Daoy (cell line): ENCODE measurements at places on chromosomes 7 and 10. TPM values are rescaled to one million over a fixed set of nuclear protein-coding genes. Genes with fewer than 3 reads are reported as not detected.

GRCh38 chr7:107982042-107982840 lies 20.7 kb downstream of the LAMB1 start:
- DNase-seq, result no peak

DNA sequence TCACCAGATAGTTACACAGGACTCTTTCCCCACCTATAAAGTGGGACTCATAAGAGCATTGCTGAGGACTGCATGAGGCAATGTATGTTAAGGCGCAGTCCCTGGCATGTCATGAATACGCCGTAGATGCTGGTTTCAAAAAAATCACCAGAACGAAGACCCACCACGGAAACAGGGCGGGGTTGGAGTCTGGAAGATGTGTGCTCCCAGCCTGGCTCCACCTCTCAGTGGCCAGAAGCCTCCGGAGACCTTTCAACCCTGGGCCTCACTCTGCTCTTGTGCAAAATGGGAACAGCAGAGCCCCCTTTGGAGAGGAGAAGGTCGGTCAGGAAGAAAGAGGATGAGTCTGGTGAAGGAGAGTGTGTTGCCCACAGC lies 12.4 kb upstream of the ZMIZ1 start:
- no peak for DNase-seq

DNA sequence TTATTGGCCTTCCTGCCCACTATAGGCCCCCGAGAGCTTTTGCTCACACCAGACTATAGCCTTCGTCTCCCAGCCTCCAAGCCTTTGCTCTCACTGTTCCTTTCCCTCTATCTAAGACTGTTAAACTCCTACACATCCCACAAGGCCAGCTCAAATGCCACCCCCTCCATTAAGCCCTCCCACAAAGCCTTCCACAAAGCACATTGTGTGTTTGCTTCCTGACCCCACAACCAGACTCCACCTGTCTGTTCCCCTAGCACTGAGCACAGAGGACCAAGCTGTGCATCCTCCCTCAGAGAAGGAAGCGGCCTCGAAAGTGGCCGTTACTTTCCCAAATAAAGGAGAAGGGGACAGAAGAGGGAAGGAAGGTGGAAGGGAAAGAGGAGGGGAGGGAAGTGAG lies 1.3 kb downstream of the LOXL4 start:
- DNase-seq, result peak; percentile 34

The TACC2 gene
- 10.1 and 15.7 TPM in 2 replicates for total RNA-seq

- no peak for DNase-seq
Observed at GRCh38 chr10:102375867-102376266, 19.6 kb upstream of the NFKB2 start.

GRCh38 chr7:129643550-129644170 lies 32.1 kb downstream of the NRF1 start:
- DNase-seq, result no peak

DNA sequence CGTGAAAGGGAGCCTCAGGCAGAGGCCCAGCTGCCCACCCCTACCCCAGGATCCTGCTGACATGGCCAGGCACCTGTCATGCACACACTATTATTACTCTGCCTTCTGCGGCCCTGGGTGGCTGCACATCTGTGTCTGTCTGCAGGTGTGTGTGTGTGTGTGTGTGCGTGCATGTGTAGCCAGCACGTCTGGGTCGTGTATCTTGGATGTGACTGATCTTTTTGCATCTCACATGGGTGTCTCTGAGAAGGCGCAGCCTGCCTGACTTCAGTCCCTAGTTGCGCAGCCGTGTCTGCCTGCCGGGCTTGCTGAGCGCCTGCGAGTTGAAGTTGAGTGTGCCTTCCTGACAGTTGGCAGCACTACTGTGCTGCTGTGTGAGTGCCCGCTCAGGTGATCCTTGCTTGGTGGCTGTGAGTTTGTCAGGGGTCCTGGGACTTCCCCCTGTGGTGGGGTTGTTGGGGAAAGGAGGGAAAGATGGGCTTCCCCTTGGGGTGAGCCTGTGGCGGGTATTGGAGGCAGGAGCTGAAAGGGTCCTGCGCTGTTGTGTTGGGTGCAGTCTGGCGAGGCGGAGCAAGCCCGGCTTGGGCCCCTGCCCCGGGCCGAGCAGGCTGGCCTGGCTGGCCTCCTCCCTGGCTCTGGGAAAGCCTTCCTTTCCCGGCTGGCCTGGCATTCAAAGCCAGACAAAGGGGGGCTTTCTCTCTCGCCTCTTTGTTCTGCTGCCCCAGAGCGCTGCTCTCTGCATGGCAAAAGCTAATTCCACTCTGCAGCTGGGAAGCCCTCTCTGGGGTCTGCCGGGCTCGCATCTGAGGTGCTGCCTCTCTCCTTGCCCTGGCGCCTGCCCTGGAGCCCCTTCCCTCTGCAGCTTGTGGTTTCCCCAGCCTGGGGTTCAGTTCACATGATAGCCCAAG lies 4.9 kb downstream of the TRIM8 start:
- no peak for DNase-seq

The ARPC1B gene
- 377 and 446 TPM in 2 replicates for total RNA-seq

The WASL gene
- total RNA-seq, result 11.0 and 12.7 TPM in 2 replicates

GRCh38 chr7:125529249-125529648 lies 599.6 kb upstream of the POT1 start:
- DNase-seq, result no peak

DNA sequence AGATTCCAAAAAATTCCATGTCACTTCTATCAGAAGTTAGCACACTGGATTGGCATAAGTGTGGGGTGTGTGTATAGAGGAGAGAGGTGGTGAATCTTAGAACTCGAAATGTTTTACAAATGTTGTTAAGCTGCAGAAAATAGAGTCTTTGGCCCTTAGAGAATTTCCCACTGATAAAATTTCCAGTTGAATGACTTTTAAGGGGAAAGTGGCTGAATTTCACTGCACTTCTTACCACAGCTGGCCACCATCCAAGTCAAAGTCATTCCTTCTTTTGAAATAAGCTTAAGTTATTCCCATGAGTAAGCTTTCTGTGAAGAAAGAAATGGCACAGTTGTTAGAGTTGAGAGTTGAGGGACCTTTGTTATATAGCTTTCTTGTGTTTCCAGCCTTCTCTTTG lies 13.9 kb downstream of the VCL start:
- peak; percentile 66 for DNase-seq

GRCh38 chr7:64890761-64891362 lies 12.2 kb upstream of the ZNF273 start:
- no peak for DNase-seq

- no peak for DNase-seq
Observed at GRCh38 chr7:130263130-130263529, 3.5 kb upstream of the CPA2 start.

- DNase-seq, result no peak
Observed at GRCh38 chr10:96188421-96188820, 58.3 kb downstream of the ZNF518A start.

- peak; percentile 39 for DNase-seq
Observed at GRCh38 chr10:131961777-131962662, 19.7 kb downstream of the BNIP3 start.

GRCh38 chr7:138890499-138891445 lies 90.4 kb downstream of the KIAA1549 start:
- peak; percentile 82 for DNase-seq

The TFR2 gene
- 2.4 and 4.6 TPM in 2 replicates for total RNA-seq

The HOGA1 gene
- not detected in 2 replicates for total RNA-seq

DNA sequence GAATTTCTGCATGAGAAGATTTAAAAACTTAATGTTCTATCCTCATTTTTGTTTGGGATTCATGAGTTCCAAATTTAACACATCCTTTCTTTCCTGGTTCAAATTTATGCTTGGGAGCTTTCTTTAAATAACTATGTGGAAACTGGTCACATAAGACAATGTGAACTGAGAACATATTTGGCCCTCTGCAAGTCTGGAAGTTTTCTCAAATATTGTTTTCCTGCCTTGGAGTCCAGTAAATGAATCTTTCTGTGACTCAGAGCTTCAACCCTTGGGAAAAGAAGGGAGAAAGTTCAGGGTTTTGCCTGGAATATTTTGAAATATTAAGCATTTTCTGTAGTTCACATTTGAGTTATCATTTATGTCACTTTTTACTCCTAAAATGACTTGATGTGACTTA lies 559.0 kb upstream of the NRP1 start:
- no peak for DNase-seq

DNA sequence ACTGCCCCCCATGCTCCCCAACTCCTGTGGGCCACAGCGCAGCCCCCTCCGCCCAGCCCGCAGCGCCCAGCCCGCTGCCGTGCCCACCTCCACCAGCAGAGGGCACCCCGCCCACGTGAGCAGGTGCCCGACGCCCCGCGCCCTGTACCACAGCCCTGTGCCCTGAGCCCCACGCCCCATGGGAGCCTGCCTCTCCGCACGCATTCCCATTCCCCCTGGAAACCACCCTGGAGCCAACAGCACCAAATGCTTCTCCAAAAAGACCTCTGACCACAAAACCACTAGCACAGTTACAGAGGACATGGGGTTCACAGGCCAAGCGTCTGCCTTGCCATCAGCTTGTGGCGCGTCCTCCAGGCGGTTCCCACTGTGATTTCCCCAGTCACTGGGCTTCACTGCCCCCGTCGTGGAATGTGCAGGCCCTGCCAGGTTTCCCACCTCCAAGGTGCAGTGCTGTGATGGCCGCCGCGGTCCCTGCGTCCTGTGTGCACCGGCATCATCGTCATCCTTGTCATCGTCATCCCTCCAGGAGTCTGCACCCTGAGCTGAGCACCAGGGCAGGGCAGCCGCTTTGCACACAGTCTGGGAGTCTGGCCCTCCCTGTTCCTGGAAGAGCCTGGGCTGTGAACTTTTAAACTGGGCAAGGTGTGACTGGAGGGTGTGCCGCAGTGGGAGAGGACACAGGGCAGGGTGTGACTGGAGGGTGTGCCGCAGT lies 61.7 kb downstream of the PWWP2B start:
- DNase-seq, result peak; percentile 50

The MDFIC gene
- 45.0 and 45.9 TPM in 2 replicates for total RNA-seq

DNA sequence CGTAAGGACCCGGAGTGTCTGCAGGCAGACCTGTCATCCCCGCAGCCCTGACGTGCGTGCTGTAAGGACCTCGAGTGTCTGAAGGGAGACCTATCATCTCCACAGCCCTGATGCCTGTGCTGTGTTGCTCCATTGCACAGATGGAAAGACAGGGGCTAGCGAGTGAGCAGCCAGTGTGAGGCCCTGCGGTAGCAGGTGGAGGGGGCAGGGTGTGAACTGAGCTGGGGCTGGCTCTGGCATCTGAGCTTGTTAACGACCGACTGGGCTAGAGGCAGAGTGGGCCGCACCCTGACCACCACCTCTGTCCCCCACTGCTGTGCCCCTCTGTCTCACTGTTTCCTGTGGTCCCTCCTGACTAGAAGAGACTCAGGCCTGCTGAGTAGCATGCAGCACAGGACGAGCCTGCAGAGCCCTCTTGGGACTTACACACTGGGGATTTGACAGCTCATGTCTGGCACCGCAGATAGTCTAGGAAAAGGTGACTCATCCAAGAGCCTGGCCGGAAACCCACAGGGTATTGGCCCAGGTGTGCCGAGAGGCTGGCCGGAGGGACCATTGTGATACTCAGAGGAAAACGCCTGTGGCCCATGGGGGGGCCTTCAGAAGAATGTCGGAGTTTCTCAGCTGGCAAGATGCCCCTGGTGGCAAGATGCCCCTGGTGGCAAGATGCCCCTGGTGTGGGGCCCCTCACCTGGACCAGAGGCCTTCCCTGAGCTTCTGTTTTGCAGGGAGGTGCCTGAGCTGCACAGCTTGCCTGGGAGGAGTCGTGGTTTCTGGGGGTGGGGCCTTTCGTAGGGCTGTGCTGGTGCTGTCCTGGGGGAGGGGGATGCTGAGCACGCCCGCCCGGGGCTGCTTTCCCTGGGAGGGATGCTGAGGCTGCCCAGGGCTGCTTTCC lies 34.3 kb downstream of the INPP5A start:
- peak; percentile 91 for DNase-seq

- DNase-seq, result no peak
Observed at GRCh38 chr10:126618466-126618865, 52.0 kb downstream of the C10orf90 start.

The EPO gene
- total RNA-seq, result not detected in 2 replicates
